ENCODE measurements at places on chromosomes 5 and 9.
A peak's percentile ranks its signal among the peaks of the same experiment; 100 is the strongest.

DNA sequence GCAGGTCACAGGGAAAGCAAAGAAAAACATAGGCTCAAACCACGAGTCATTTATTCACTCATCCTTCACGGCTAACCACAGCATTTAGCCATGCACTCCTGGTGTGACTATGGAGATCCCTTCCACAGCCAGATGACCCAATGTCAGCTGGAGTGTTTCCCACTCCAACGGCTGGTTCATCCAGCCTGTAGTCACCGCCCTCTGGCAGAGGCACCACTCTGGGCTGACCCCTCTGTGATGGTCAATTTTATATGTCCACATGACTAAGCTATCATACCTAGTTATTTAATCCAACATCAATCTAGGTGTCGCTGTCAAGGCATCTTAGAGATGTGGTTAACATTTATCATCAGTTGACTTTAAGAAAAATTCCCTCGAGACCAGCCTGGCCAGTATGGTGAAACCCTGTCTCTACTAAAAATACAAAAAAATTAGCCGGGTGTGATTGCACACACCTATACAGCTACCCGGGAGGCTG is 9.5 kb upstream of the PHF19 start:
- no peak for DNase-seq

- DNase-seq: no peak
These were observed at the start of gene NME5 for GRCh38 chr5:138138949-138139780. Gene NME5, minus strand, starts transcription at chr5:138139428. Its CDS starts 648 bp downstream, at chr5:138138780.

- no peak for DNase-seq
These were observed 24.2 kb downstream of the ANP32B start for GRCh38 chr9:98007251-98007928.

DNA sequence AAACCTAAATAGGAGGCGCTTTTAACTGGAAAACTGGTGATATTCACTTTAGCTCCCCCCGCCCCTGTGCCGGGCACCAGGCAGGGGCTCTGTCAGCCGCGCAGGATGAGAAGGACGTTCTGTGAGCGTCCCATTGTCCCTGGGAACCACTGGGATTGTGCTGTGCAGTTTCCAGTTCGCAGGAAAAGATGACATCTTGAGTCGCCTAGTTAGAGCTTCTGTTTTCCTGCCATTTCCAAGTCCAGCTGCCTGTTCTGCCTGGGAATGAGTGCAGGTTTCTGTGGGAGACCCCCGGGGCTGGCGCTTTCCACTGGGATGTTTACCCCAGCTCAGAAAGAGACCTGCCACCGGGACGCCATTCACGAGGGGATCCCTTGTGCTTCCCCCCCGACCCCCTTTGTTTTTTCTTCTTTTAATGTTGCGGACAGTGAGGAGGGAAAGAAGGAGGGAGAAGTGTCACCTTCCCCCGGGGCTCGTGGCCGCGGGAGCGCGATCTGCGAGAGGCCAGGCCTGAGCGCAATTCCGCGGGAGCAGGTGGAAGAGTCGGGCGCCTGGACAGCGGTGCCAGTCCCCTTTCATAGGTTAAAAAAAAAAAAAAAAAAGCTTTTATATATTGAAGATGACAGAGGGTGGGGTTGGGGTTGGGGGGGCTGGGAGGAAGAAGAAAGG is 121.5 kb downstream of the RMI1 start:
- no peak for DNase-seq

GRCh38 chr5:96919754-96920197 is 16.1 kb upstream of the LNPEP start:
- DNase-seq: no peak

GRCh38 chr5:15354021-15354420 is 146.0 kb upstream of the FBXL7 start:
- peak; percentile 82 for DNase-seq
